Trophoblast cell (in vitro differentiated cells and primary cell): ENCODE measurements at places on chromosomes 2 and 18.

GRCh38 chr2:27316655-27317412 is 6.1 kb downstream of the MPV17 start:
- no peaks in the 10 kb centered on the region for H3K27me3 ChIP-seq
- DNase-seq = no peak
- H3K4me1 ChIP-seq = peaks cover 9% of the 10 kb centered on the region
- peaks cover 4% of the 10 kb centered on the region for H3K36me3 ChIP-seq
- no peak overlapping the region for H3K27ac ChIP-seq

GRCh38 chr18:42632801-42633200 is 482.7 kb downstream of the RIT2 start:
- no peak for DNase-seq
- no peak overlapping the region for H3K27ac ChIP-seq

DNA sequence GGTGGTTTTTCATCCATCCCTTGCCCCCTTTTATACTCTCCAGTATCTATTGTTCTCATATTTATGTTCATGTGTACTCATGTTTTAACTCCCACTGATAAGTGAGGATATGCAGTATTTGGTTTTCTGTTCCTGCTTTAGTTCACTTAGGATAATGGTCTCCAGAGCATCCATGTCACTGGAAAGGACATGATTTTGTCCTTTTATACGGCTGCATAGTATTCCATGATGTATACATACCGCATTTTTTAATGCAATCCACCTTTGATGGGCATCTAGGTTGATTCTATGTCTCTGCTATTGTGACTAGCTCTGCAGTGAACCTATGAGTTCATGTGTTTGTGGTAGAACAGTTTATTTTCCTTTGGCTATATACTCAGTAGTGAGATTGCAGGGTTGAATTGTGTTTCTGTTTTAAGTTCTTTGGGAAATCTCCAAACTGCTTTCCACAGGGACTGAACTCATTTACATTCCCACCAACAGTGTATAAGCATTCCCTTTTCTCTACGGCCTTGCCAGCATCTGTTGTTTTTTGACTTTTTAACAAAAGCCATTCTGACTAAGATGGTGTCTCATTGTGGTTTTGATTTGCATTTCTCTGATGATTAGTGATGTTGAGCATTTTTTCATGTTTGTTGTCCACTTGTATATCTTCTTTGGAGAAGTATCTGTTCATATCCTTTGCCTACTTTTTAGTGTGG is 420.2 kb downstream of the THSD7B start:
- no peaks in the 10 kb centered on the region for H3K36me3 ChIP-seq
- no peak for DNase-seq
- no peak overlapping the region for H3K27ac ChIP-seq

GRCh38 chr2:160315337-160315736 is 115.3 kb upstream of the ITGB6 start:
- H3K4me3 ChIP-seq = no peak overlapping the region
- H3K36me3 ChIP-seq = peaks cover 3% of the 10 kb centered on the region
- no peak overlapping the region for H3K27ac ChIP-seq

DNA sequence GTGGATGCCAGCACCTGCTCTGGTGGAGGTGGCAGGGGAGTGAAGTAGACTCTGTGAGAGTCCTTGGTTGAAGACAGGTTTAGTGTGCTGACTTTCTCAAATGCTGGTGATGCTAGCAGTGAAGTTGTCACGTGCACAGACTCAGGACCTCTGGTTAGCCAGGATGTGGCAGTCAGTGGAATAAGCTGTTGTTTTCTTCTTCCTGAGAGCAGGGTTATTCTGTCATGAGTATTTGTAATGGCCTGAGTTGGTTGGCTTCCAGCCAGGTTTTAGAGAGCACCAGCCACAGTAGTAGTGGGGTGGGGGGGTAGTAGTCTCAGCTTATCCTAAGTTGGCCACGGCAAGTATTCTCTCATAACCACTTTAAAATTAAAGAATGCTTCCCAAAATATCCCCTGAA is 238.5 kb upstream of the FBXO11 start:
- no peak overlapping the region for H3K27ac ChIP-seq
- no peak for DNase-seq
- no peaks in the 10 kb centered on the region for H3K4me1 ChIP-seq
- no peaks in the 10 kb centered on the region for H3K36me3 ChIP-seq
- no peak overlapping the region for H3K4me3 ChIP-seq

- H3K36me3 ChIP-seq = peaks cover 24% of the 10 kb centered on the region
- no peak overlapping the region for H3K27ac ChIP-seq
- no peak overlapping the region for H3K4me3 ChIP-seq
These were observed 96.5 kb downstream of the ZNF532 start for GRCh38 chr18:58960946-58961722.

DNA sequence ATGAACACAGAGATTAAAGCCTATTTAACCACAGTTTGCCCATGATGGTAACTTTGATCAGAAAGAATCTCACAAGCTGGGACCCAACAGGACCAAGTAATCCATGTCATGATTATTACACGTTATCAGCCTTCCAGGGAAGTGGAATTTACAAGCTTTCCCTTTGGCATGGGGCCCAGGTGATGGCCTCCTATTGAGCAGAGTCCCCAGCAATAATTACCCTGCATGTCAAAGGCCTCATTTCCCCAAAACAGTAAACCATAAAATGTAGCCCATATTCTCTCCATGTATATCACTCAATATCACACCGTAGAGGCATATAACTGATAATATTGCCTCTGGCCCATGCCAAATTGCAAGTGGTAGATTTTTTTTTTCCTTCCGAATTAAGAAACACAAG is 38.9 kb downstream of the PRKRA start:
- no peaks in the 10 kb centered on the region for H3K36me3 ChIP-seq
- DNase-seq = no peak
- H3K4me1 ChIP-seq = no peaks in the 10 kb centered on the region
- no peak overlapping the region for H3K27ac ChIP-seq
- no peak overlapping the region for H3K4me3 ChIP-seq

DNA sequence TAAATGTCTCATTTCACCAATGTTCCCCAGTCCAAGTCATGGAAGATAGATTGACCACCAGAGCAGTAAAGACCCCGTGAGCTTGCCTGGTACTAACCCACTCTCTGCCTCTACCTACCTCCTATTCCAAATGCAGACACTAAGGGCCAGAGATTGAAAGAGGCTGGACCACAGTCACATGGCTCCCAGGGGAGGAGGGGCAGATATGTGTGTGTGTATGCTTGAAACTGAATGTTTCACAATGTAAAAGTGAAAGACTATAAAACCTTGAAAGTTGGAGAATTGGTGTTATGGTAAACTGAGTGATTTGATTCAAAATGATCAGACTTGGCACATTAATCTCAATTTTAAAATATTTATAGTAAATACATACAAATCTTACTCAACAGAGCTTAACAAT is 21.7 kb upstream of the KLHL29 start:
- no peaks in the 10 kb centered on the region for H3K36me3 ChIP-seq
- no peak for DNase-seq
- no peaks in the 10 kb centered on the region for H3K27me3 ChIP-seq
- H3K4me1 ChIP-seq = peaks cover 5% of the 10 kb centered on the region

GRCh38 chr2:237139123-237139675 is 53.5 kb downstream of the COPS8 start:
- H3K27me3 ChIP-seq = no peaks in the 10 kb centered on the region
- H3K4me1 ChIP-seq = no peaks in the 10 kb centered on the region
- DNase-seq = no peak
- H3K36me3 ChIP-seq = no peaks in the 10 kb centered on the region
- H3K4me3 ChIP-seq = peak overlapping the region; percentile 55

DNA sequence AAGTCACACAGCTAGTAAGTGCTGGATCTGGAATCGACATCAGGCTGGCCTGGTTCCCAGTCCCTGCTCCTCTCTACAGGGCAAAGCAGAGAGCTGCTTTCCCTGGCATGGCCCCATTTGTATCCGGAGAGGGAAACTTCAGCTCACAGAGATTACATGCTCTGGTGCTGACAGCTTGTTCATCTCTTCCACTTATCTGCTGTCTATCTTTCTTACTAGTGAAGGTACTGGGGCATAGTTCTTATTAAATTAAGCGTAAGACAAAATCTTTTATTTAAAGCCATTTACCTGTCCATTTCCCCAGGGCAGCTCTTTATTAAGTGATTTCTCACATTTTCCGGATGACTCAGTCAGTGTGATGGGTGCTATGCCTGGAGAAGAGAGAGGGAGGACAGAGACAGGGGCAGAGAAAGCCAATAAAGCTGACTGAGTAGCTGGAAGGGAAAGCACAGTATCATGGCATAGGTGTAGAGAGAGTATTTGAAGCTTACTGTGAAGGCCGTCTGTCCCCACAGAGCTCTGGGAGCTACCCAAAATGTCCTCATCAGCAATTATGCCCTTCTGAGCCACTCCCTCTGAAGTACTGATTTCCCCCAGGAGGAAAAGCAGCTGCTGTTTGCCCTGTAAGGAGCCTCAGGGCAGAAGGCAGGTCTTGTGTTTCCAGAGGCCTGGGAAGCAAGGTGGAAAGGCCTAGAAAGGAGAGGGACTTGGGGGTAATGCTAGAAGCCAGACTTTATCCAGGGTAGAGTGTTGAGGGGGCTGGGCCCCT is 44.1 kb upstream of the EPAS1 start:
- no peak for DNase-seq
- H3K36me3 ChIP-seq = no peaks in the 10 kb centered on the region
- H3K27me3 ChIP-seq = no peaks in the 10 kb centered on the region
- no peak overlapping the region for H3K4me3 ChIP-seq

DNA sequence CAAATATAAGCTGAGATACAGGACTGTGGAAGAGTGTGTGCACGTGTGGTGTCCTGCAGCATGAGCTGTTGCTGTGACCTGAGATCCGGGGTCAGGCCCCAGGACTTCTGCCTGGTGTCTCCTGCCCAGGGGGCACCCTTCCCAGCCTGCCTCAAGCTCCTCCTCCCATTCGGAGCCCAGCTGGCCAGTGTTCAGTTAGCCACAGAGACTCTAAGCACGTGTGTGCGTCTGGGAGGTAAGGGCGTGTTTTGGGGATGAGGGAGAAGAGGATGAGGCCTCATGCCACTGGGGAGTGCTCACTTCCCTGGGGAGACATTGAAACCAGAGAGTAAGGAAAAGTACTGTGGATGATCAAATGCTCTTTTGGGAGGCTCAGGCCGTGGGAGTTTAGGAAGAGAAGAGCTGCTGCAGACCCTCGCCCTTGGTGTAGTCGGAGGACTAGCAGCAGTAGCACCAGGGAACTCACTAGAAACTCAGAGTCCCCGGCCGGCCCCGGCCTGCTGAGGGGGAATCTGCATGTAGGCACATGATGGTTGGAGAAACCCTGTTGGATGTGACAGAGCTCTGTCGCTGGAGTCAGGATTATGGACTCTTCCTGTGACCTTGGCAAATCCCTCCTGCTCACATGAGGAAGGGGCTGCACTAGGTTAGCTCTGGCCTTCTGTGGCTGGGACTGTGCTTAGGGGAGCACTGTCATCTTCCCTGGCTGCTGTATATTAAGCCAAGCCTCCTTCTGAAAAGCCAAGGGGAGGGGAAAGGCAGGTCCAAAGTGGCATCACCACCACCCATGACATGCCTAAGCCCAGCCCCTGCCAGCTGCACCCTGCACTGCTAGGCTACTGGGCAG is 231.1 kb downstream of the DYSF start:
- no peaks in the 10 kb centered on the region for H3K4me1 ChIP-seq
- no peak overlapping the region for H3K27ac ChIP-seq
- no peak for DNase-seq
- H3K36me3 ChIP-seq = peaks cover 20% of the 10 kb centered on the region

- no peak overlapping the region for H3K4me3 ChIP-seq
- H3K27ac ChIP-seq = no peak overlapping the region
- H3K4me1 ChIP-seq = peaks cover 5% of the 10 kb centered on the region
These were observed 152.9 kb downstream of the ARHGAP28 start for GRCh38 chr18:6882401-6882800.

DNA sequence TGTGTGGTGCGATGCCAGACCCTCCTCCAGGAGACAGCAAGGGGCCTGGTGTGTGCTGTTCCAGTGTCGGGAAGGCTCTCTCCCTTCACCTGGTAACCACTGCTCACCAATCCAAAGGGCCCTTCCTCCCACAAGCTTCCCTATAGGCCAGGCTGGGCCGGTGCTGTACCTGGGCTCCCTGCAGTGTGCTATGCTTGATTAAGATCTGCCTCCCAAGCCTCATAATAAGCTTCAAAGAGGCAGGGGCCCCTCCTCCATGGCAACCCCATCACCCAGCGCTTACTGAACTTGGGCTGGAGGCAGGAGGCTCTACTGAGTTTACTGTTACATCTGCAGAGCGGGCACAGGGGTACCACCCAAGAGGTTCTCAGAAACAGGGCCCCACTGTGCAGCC is 4.5 kb upstream of the MAL start:
- H3K27me3 ChIP-seq = peaks cover 21% of the 10 kb centered on the region
- no peak for DNase-seq
- H3K4me1 ChIP-seq = peaks cover 9% of the 10 kb centered on the region
- H3K4me3 ChIP-seq = no peak overlapping the region

DNA sequence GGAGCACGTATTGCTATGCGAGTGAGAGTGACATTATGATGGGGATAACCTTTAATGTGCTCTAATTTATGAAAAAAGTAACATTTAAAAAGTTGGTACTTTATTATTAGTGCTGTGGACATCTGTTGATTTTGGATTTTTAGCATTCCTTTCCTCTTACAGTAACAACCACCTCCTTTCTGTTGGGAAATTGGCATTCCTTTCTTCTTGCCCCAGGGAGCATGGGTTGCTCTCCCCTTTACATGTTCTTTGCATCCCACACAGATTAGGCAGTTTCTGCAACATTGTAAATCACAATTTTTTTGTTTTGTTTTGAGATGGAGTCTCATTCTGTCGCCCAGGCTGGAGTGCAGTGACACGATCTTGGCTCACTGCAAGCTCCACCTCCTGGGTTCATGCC is 300.2 kb downstream of the LPIN1 start:
- H3K36me3 ChIP-seq = no peaks in the 10 kb centered on the region
- DNase-seq = peak; percentile 74
- no peak overlapping the region for H3K4me3 ChIP-seq
- H3K27me3 ChIP-seq = no peaks in the 10 kb centered on the region

DNA sequence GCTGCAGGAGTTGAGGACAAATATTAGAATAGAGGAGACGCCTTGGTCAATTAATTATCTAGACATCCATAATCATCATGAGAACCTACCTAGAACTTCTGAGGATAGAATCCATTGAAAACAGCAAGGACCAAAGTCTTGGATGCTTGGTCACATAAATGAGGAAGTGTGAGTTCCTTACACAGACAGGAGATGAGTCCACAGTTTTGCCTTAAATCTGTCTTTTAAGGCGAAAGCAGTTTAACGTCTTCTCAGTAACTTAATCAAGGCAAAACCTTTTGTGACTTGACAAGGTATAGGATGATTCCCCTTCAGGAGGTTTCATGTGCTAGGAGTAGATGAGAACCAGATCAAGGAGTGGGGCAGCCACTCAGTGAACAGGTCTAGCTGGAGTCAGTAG is 1783.2 kb upstream of the CELF4 start:
- H3K36me3 ChIP-seq = no peaks in the 10 kb centered on the region
- no peaks in the 10 kb centered on the region for H3K4me1 ChIP-seq
- no peak overlapping the region for H3K27ac ChIP-seq
- no peak for DNase-seq
- H3K27me3 ChIP-seq = no peaks in the 10 kb centered on the region

DNA sequence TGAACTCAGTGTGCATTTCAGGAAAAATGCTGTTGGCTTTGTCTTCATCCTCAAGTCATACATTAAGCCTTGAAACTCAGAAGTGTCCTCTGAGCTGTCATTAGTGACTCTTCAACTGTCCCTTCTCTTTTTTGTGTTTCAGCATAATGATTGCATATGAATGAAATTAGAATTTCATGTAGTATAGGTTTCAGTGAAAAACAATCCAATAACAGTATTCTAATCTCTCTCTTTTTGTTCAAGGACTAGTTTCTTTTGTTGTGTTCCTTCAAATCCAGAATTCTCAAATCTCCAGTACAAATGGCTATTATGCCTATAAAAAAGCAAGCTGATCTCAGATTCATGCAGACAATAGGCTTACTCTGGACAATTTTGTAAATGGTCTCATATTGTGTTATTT is 133.5 kb downstream of the QPCT start:
- no peak for DNase-seq
- no peaks in the 10 kb centered on the region for H3K4me1 ChIP-seq
- no peak overlapping the region for H3K27ac ChIP-seq
- no peak overlapping the region for H3K4me3 ChIP-seq
